ENCODE measurements at places on chromosomes 11 and 22. TPM values are rescaled to one million over a fixed set of nuclear protein-coding genes. Genes with fewer than 3 reads are reported as not detected.

TEX54 gene
- total RNA-seq: not detected

DNA sequence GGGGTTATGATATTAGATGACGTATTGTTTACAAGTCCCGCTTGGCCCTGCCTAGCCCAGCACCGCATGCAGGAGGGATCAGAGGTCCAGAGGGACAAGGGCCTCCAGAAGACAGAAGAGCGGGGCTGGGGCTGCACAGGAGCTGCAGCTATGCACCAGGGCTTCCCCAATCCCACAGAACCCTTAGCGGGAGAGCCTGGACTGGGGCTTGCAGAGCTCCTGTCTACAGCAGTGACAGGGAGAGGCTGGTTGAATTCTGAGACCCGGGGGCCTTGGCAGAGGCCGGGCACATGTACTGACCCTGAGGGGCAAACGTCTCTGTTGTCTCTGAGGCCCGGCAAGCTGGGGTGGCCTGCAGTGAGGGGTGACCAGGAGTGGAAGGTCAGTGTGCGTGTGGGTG is 6.9 kb downstream of the KIAA0930 start:
- no peak for DNase-seq
- H3K36me3 ChIP-seq: no peaks in the 10 kb centered on the region
- no peak overlapping the region for H3K4me3 ChIP-seq
- no peak overlapping the region for H3K27ac ChIP-seq
- H3K4me1 ChIP-seq: no peaks in the 10 kb centered on the region

- H3K4me1 ChIP-seq: peaks cover 12% of the 10 kb centered on the region
- no peaks in the 10 kb centered on the region for H3K36me3 ChIP-seq
- no peaks in the 10 kb centered on the region for H3K27me3 ChIP-seq
- H3K4me3 ChIP-seq: no peak overlapping the region
- no peak overlapping the region for H3K27ac ChIP-seq
These were observed 14.2 kb upstream of the MUC6 start for GRCh38 chr11:1050581-1051355.

ZP1 gene
- not detected for total RNA-seq

APOL5 gene
- not detected for total RNA-seq
